ENCODE measurements at places on chromosomes 13 and 19. TPM values are rescaled to one million over a fixed set of nuclear protein-coding genes. Genes with fewer than 3 reads are reported as not detected.
A peak's percentile ranks its signal among the peaks of the same experiment; 100 is the strongest.

CEACAM1 gene
- 0.52 TPM for polyA plus RNA-seq

ATP4A gene
- polyA plus RNA-seq: 0.05 TPM

DNA sequence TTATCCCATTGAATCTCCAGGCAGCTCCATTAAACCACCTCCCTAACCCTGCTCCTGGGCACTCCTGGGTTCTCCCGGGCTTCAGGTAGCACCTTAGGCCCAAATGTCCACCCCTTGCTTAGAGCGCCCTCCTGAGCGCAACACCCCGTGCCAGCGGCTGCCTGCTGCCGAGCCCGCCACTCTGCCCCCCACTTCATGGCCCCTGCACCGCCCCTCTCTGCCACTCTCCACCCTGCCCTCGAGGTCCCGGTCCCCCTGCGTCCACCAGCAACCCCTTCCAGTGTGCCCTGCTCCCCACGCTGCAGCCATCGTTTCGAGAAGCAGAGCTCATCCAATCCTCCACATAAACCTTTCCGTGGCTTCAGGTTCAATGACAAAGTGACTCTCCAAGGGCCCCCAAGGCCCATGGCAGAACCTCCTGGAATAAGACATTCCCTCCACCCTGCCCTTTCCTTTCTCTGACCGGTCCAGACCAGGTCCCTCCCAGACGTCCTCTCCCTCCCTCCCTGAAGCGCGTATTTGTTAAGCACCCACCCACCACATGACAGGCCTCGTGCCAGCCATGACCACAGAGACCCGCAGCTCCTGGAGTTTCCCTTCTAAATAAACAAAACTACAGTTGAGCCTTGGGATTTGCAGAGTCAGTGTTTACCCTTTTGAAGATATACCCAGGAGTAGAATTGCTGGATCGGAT lies 66.6 kb downstream of the ARHGEF18 start:
- DNase-seq: peak; percentile 71

- no peak for DNase-seq
Measured at GRCh38 chr13:104635879-104636278, 1569.7 kb upstream of the SLC10A2 start.

DNA sequence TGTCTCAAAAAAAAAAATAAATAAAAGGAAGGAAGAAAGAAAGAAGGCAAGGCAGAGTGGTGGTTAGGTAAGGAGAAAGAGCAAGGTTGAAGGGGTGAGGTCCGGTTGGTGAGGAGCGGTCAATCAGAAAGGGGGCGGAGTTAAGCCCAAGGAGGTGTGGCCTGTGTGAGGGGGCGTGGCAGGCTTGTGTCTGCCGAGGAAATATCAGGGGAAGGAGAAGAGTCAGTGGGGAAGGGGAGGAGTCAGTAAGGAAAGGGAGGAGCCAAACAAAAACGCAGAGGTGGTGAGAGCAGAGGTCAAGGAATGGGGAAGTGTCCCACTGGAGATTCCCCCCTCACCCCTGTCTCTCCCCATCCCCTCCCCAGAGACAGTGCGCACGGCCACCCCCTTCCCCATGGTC lies 5.9 kb downstream of the CACNG7 start:
- DNase-seq: no peak

- DNase-seq: no peak
Measured at GRCh38 chr13:105655046-105655445, 880.4 kb downstream of the EFNB2 start.

- no peak for DNase-seq
Measured at GRCh38 chr19:15107061-15108010, at the start of gene SYDE1. TSS of gene SYDE1 (plus strand) at chr19:15107401. CDS start at chr19:15107434, 33 bp downstream.

SIAH3 gene
- not detected for polyA plus RNA-seq

- DNase-seq: no peak
Measured at GRCh38 chr13:113970810-113971470, 2.9 kb downstream of the C13orf46 start.

DNA sequence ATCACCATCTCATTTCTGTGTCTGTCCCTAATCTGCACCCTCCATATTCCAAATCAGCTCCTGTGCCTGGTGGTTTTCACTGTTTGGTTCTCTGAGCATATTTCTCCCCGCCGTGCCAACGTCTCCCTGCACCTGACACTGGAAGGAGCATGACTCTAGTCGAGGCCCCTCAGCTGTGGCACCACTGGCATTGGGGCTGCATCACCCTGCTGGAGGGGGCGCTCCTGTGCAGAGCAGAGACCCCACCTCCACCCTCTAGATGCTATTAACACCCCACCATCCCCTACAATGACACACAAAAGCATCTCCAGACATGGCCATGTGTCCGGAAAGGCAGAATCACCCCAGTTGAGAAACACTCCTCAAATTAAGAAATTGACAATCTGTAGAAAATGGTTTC lies 20.8 kb downstream of the ZSCAN5C start:
- no peak for DNase-seq

DNA sequence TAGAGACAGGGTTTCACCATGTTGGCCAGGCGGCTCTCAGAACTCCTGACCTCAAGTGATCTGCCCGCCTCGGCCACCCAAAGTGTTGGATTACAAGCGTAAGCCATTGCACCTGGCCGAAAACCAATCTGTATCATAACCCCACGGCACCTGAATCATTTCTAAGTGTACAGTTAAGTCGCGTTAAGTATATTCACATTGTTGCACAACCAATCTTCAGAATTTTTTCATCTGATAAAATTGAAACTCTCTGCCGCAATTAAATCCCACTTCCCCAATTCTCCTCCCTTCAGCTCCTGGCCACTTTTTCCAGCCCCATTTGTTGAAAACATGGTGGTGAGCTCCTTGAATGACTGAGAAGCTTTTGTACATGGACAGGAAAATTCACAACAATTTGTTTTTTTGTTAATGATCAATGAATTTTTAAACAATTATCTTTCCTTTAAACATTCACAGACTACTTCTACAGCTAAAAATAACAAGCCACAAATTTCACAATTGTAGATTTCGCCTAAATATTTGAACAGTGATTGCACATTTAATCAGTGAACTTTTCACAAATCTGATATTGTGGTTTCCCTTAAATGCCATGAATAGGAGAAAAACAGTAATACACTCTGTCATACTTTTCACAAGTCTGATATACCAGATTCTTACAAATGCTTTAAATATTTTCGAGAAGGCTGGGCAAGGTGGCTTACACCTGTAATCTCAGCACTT lies 13.8 kb downstream of the FGF21 start:
- no peak for DNase-seq

GRCh38 chr19:53867225-53868090 lies at the start of gene MYADM:
TSS of gene MYADM (plus strand) at chr19:53867883. CDS start at chr19:53873530, 5,647 bp downstream.
- peak; percentile 100 for DNase-seq

FFAR1 gene
- not detected for polyA plus RNA-seq
